AML-193 (cell line): ENCODE measurements at places on chromosomes 5 and 9.

DNA sequence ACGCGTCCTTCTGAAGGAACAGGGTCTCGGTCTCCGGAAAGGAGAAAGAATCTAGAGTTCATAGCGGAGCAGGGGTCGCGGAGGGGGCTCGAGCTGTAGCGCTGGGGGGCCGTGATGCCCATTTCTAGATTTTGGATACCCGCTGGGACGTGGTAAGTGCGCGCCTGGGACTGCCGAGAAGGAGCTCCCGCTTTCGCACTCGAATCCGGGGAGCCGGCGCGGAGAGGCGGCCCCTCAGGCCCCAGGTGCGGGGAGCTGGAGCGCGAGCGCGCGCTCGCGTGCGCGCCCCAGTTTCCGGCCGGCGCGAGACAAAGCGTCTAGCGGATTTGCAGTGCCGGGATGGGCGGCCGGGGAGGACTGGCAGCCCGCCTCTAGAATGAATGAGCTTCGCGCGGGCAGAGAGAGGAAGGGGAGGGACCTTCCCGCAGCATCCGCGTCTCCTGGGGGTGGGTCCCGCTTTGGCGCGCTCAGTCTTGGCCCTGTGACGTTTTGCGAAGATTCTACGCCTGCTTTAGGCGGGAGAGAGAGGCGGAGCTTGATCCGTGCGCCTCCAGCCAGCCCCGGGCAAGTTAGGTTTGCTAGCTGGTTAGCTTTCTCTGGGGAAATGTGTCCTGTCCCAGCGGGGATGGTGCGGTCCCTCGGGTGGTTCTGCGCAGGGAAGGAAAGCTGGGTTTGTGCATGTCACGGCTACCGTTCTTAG lies 1.2 kb downstream of the LMNB1 start:
- DNase-seq = peak; percentile 97

DNA sequence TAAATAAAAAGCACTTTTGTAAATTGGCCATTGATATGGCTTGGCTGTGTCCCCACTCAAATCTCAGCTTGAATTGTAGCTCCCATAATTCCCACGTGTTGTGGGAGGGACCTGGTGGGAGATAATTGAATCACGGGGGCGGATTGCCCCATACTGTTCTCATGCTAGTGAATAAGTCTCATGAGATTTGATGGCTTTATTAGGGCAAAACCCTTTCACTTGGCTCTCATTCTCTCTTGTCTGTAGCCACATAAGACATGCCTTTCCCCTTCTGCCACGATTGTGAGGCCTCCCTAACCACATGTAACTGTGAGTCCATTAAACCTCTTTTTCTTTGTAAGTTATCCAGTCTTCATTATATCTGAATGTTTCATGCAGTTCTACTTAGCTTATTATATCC lies 153.2 kb downstream of the TARS1 start:
- no peak for DNase-seq

DNA sequence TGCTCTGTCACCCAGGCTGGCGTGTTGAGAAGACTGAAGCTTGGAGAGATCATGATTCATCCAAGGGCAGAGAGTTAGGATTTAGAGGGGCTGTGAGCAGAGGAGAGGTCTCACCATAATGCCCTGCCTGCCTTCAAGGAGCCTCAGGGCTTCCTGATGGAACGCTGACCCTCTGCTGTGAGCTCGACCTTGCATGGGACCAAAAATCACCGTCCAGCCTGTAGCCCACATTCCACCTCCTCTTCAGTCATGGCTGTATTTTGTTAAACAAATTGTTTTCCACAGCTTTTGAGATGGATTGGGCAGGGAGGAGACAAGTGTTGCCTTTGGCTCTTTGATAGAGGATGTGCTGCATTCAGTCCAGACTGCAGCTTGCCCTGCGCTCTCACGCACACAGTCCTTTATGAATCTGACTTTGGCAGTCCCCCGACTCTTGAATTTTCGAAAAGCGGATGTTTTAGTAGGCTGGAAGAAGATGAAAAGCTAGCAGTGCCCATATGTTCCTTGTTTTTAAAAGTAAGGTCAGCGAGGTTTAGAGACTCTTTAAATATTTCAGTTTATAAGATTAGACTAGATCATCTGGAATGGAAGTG lies 79.5 kb downstream of the MVB12B start:
- DNase-seq = no peak

DNA sequence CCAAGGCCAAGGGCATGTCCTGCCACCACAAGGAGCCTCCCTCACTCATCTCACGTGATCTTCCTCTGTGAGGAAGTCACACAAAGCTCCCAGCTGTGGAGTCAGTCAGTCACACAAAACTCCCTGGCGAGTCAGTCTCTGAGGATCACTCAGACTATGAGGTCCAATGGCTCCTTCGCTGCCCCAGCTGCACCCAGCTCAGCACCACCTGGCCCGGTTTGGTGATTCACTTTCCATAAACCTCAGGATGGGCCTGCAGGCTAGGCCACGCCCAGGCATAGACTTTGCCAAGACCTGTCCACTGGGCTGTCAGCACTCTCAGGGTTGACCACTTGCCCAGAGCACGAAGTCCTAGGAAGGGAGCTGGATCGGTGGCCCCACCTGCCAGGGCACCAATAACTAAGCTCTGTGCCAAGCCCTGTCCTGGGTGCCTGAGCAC lies 233.8 kb downstream of the HSPA4 start:
- DNase-seq = no peak

DNA sequence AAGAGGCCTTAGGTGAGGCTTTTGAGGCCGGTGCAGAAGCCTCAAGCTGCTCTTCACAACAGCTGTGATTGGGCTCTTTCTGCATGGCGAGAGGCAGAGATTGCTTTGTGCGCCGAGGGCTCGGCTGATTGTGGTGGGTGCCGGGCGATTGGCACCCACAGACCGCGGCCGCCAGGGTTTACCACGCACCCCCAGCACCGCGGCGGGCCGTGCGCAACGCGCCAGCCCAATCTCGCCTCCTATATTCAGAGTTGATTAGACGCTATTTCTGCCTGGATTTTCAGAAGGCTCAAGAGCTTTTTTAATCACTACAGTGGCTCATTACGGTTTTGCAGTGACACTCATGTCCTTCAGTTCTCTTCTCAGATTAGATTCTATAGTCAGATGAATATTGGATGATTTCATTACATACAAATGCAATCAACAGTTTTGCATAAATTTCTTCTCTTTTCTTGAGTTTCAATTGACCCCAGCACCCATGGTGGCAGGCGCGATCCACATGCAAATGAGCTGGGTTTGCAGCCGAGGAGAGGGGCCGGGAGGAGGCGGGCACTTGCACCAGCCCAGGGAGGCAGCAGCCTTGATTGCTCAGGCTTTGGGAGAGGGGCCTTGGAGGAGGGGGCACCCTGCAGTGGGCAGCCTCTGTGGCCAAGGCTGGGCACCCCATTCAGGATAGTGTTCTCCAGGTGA lies 33.8 kb upstream of the PTGS1 start:
- no peak for DNase-seq

DNA sequence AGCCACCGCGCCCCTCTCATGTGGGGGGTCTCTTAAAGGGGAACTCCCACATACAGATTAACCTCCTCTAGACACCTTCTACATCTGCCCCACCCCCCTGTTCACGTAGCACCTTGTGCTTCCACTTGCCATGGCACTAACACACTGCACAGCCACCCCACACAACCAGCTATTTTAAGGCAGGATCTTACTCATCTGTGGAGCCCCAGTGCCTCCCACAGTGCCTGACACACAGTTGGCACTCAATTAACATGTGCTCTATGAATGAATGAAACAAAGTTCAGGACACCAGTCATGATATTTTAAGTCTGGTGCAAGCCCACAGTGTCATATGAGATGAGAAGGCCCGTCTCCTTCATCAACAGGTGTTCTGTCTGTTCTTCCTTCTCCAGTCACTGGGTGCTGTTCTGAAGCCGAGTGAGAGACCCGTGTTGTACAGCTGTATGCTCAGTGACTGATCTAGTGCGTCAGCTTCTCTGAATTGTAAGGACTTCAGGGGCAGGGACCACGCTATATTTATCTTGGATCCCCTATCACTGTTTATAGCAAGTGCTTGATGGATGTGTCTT lies 149.1 kb downstream of the TLE1 start:
- no peak for DNase-seq
